CD4-positive, CD25-positive, alpha-beta regulatory T cell (primary cell): ENCODE measurements at places on chromosomes 3 and 15. TPM values are rescaled to one million over a fixed set of nuclear protein-coding genes. Genes with fewer than 3 reads are reported as not detected.

The SLC27A2 gene
- polyA plus RNA-seq: 1.3 TPM

The CTXND1 gene
- polyA plus RNA-seq: not detected

The ADCY5 gene
- not detected for polyA plus RNA-seq

The CDHR4 gene
- not detected for polyA plus RNA-seq

The GOLGA8O gene
- polyA plus RNA-seq: not detected

The MED12L gene
- polyA plus RNA-seq: not detected

The NPAP1 gene
- not detected for polyA plus RNA-seq

The STRIT1 gene
- polyA plus RNA-seq: not detected

The CACNA2D3 gene
- polyA plus RNA-seq: not detected

The GOLGA6L4 gene
- polyA plus RNA-seq: not detected

The ARNT2 gene
- not detected for polyA plus RNA-seq

The FGD5 gene
- polyA plus RNA-seq: not detected

The MUSTN1 gene
- polyA plus RNA-seq: not detected

The SAMMSON gene
- polyA plus RNA-seq: not detected

The KLHL6 gene
- polyA plus RNA-seq: 20.4 TPM

The P2RY14 gene
- polyA plus RNA-seq: 1.2 TPM
